ENCODE measurements at places on chromosomes 11 and 22.
A peak's percentile ranks its signal among the peaks of the same experiment; 100 is the strongest.

- no peak for DNase-seq
Observed at GRCh38 chr11:77525455-77526091, 51.7 kb upstream of the PAK1 start.

- DNase-seq = no peak
Observed at GRCh38 chr11:77402218-77402556, 71.7 kb downstream of the PAK1 start.

DNA sequence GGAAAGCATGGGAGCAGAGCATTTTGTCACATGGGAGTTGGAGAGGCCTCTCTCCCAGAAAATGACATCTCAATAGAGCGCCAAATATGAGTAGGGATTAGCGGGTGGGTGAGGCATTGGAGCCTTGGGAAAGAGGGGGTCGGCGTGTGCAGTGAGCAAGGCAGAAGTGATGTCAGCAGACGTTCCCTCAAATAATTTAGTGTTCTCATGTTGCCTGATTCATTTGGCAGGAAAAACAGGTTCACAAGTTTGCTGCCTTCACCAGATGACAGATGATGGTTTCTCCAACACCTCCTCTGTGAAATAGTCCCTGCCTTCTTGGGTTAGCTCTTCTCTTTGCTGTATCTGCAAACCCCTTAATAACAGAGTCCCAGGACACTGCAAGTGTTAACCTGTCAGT lies 118.5 kb upstream of the ARHGAP20 start:
- DNase-seq = no peak

DNA sequence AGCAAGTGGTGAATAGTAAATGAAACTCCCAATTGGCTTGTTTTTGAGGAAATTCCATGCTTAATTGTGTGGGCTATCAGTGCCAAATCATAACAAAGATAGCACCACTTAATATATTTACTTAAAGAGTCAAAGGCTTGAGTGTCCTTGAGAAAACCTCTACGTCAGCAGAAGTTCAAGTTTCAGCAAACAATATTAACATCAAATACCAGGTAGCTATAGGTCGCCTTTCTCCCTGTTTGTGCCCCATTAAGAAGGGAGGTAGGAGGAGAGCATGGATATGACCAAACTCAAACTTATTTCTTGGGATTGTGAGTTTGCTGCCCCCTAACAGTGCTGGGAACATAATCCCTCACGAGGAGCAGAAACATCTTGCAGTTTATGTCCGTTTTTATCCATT lies 105.6 kb upstream of the SYN3 start:
- DNase-seq = no peak

DNA sequence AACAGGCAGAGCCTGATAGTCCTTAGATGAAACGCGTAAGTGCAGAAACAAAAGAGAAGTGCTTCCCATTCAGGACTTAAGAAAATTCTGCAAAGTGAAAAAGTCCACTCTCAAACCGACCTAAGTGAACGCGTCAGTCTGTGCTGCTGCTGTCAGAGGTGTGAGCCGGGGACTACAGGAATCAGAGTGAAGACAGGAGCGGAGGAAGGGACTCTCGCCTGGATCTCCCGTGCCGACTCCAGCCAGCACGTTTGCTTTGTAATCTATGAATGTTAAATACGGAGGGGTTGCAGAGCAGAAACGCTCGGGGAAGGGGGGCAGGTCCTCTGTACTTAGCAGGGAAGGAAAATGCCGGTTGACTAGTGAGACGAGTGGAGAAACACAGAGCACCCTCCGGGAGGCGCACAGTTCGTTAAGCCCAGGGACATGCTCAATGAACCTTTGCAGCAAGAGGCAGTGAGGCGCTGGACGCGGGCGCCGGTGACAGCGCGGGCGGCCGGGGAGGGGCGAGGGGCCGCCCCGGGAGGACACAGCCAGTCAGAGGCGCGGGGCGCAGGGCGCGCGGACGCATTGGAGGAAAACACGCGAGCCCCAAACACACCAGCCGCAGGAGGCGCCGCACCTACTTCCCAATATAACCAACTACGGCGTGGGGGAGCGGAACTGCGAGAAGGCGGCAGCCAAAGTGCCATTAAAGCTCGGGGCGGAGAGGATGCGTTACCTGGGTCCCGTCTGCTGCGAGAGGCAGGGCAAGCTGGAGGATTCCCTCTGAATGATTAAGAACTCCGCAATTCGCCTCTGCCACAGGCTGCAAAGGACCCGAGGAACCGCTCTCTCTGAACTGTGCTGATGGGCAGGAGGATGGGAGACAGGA lies at the start of gene CNTN5:
Gene CNTN5, plus strand, starts transcription at position 598 of the 874 bp plus-strand sequence.
- peak; percentile 21 for DNase-seq

DNA sequence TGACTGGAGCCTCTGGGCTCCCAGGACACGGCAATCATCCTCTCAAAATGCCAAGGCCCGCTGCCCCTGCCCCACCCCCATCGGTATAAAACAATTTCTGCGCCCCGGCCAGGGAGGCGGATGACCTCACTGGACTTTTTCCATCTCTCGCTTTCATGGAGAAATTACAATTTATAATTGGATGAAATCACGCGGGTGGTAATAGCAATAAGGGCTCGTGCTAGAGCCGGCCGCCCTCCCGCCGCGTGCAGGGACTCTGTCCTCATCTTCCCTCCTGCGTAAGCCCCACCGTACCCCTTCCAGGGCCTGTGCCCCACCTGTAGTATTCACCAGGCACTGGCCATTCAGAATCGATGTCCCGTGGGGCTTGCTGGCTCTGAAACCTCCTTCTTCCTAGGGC lies 64.5 kb downstream of the MACROD1 start:
- no peak for DNase-seq

- DNase-seq = no peak
Observed at GRCh38 chr22:20526305-20526627, 18.9 kb downstream of the MED15 start.

DNA sequence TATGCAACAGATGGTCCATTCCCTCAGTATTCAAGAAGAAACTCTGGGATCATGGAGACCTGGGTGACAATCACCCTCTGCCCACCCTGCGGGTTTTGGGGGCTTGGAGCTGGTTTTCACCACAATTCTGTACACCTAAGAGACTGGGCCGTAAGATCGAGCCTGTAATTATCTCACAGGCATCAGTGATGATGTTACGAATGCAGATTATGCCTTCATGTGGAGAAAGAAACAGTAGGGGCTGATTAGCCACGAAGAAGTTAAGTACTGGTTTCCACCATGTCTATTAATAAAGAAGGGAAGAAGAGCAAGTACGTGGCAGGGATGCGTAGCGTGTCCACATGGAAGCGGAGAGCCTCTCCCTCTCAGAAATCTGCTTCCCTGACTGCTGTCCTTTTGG lies 5.3 kb upstream of the EFCAB6 start:
- no peak for DNase-seq

DNA sequence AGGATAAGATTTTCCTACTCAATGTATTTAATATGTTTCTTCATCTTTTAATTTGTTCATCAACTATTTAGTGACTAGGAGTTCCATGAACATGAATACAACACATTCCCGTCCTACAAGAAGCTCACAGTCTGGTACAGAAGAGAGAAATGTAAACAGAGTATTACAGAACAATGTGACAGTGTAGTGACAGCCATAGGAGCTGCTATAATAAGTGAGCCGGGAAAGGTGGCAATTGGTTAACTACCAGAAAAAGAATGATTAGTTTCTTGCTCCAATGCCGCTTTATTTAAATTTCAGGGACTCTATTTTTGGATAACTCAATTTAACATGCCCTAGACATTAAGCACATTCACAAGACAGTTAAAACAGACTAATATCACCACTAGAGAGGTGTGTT lies 192.3 kb downstream of the CADM1 start:
- DNase-seq = no peak

DNA sequence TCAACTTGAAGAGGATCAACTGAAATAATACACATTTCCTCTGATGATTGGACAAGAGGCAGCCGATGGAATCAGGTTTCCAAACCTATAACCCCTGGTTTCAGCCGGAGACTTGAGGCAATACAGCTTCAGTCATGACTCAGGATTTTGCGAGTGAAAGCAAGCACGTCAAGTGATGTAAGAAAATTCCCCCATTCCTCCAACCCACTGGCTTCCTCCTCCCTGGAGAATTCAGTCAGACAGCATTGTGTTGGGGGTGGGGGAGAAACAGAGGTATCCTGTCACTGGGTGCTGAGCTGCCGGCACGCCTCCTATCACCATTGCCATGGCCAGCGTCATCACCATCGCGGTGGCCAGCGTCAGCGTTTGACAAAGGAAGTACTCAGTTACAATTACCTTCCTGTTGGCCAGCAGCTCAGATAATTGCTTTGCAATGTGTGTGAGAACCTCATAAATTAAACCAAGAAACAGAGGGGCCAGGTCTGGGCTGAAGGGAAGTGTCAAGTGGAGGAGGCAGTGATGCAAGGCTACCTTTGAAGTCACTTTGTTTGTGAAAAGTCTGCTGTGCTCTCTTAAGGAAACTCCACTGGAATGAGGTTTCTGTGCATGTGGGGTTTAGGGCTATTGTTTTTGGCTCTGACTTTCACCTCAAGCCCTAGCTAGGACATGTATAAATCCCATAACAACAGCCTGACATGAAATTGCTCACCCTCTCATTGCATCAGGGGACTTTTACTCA lies 50.2 kb downstream of the LIF start:
- DNase-seq = peak; percentile 38

DNA sequence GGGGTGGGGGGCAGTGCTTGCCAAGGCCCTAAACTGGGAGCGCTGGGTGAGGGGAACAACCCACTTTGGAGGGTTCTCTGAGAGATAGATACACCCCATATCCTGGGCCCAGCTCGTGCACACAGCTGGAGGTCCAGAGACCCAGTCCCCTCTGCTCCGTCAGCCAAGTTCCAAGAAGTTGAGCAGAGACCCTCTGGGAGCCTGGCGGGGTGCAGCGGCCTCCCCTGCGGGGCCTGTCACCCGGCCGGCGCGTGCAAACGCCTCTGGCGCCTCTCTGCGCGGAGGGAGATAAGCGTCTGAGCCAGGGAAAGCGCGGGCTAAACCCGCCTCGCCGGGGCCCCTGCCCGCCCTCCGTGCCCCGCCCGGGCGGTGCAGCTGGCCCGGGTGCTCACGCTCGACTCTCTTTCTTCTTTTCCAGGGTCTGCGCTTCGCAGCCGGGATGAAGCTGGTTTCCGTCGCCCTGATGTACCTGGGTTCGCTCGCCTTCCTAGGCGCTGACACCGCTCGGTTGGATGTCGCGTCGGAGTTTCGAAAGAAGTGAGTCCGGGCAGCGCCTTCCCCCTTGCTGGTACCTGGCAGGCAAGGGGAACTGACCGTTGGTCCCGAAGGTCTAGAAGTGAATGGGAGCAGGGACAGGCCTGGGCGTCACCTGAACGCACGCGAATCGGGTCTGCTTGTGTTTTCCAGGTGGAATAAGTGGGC lies 540 bp downstream of the ADM start:
- no peak for DNase-seq

DNA sequence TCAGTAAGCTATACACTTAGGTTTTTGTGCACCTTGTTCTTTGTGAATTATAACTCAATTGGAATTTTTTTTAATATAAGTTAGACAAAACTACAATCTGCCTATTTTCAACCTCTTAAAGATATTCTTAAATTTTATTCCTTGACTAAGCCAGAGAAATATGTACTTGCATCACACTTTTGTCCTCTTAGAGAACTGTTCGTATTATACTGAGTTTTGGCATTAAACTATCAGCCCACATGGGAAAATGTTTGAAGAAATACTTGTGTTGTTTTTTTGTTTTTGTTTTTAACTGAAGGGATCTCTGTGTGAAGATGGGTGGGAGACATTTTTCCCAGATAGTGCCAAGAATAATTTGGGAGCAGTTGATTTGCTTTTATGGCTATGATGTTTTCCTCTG lies 25.3 kb downstream of the CEP295 start:
- no peak for DNase-seq

DNA sequence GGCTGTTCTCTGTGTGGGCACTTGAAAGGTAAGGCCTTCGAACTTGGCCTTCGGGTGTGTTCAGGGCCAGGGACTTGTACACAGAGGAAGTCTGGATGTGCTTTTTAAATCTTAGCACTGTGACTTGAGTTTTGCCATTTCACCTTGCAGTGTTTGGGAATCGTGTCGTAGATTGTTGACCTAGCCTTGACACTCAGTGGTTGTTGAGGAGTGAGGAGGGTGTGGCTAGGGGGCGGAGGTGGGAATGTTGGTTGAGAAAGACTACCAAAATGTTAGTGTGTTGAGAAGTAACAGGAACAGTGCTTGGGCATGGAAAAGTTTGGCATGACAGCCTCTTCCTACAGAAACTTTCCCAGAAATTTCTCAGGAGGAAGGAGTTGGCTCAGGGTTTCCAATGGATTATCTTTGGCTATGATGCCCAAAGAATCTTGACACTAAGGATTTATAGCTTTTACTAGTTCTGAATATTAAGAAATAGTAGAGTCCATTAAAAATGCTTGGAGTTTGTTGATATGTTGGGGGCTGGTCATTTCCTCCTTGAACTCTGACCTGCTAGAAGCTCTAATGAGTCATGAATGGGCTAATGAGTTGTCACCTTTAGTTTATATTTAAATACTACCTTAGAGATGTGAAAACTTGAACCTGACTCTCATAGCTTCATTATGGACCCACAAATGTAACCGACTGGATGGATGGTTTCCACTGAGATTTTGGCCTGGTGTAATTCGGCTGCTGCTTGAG lies 40.6 kb downstream of the BARX2 start:
- DNase-seq = no peak
